Stimulated activated CD4-positive, alpha-beta T cell treated with anti-CD3 and anti-CD28 coated beads, Interleukin-1b, Interleukin-23, amount 100 ng/mL, for 4 hours (primary cell): ENCODE measurements at places on chromosomes 16 and 17.

GRCh38 chr16:2532494-2533141 is 1.4 kb upstream of the CEMP1 start:
- DNase-seq = peak; percentile 43

DNA sequence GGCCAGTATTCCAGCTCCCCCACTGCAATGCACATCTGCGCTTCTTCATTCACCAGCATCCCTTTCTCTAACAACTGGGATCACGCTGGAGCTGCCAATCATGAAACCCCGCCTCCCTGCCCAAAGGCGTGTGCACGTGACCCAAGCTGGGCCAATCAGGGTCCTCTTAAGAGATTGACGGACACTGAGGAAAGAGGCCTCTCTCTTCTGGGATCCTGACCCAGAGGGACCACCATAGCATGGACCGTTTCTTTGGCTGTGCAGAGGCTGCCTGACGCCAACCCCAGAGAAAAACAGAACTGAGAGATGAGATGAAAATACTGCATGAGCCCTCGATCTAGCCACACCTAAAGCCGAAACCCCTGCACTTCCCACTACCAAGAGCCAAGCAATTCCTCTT is 32.0 kb downstream of the COTL1 start:
- DNase-seq = no peak

DNA sequence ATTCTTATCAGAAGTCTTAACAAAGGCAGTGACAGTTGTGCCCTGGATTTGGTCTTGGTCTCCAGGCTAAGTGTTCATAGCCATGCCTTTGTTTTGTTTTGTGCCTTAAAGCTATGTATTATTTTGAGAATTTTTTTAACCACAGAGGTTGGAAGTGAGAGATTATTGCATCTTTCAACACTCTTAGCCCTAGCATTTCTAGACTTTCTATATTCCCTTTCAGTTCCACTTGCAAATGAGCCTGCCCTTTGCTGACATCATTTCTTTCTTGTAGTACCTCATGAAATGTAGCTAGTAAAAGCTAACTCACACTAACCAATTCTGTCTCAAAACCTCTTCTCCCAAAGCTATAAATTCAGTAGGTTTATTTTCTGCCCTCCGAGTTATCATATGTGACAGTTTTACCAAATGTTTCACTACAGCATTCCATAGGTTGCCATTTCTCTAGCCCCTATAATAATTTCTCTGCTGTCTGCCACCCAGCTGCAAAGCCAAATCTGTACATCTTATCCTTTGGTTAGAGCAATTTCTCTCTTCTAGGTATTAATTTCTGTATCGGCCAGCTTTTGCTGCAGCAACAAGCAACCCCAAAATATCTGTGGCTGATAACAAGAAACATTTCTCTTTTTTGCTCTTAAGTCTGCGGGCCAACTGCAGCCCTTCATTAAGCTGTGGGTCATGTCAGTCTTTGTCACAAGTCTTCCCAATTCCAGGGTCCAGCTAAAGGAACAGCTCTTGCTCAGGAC is 14.2 kb upstream of the CCL1 start:
- DNase-seq = no peak

DNA sequence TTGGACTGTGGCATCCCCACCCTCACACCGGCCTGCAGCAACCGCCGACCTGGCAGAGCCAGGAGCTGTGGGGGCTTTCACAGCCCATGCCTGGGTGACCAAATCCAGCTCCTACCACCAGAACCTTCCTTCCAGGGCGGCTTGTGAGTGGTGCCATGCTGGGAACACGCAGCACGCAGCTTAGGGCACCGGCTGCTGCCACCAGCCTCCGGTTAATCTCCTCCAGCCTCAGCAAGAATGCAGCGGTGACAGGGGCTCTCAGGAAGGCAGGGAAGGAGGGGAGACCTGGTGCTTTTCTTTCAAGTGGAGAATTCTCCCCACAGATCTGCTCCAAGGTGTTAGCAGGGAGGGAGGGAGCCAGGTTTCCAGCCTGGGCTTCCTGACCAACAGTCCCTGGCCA is 32.3 kb upstream of the ANKRD40CL start:
- DNase-seq = no peak

DNA sequence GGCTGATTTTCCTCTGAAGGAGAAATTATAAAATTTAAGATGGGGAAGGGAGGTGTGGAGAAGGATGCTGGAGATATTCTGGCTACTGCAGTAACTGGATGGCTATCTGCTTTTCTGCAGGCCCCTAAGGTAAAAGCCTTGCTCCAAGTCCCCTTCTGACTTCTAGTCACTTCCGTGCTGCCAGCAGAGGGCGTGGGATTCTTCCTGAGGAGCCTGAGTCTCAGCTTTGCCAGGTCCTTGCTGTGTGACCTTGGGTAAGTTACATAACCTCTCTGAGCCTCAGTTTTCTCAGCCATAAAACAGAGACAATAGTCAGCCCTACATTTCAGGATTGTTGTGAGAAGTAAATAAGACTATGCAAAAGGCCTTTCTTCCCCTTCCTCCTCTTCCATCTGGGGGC is 24.3 kb upstream of the TMEM220 start:
- no peak for DNase-seq

DNA sequence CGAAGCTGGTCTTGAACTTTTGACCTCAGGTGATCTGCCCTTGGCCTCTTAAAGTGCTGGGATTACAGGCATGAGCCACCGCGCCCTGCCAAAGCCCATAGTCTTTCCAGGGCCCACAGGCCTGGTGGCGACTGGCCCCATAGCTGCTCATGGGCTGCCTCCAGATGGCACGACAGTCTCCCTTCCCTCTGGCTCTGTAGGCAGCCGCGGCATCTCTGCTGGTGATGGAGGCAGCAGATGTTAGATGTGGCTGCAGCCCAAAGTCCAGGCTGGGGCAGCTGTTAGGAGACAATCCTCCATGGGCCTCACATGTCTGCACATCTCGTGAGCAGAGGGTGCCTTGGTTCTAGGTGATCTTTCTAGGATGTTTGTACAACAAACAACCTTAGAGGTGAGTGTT is 69.7 kb upstream of the DNAJA2 start:
- no peak for DNase-seq

DNA sequence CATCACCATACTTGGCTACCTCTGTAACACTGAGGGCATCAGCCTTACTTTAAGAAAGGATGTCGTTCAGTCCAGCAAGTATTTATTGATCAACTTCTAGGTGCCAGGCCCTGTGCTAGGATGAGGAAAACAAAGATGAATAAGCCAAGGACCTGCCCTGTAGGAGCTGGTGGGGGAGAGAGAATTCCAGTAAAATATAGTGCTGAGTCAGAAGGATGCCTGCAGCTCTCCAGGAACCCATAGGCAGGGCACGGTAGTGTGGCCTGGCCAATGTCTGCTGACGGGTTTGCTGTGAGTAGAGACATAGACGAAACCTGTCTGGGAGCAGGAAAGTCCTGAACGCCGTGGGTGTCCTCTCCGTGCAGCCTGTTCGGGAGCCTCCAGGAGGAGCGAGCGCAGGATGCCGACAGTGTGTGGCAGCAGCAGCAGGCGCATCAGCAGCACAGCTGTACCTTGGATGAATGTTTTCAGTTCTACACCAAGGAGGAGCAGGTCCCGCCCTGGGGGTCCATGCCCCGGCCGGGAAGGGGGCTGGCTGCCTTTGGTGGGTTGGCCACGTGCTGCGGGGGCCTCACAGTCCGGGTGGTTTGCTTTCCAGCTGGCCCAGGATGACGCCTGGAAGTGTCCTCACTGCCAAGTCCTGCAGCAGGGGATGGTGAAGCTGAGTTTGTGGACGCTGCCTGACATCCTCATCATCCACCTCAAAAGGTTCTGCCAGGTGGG is 55.6 kb downstream of the USP43 start:
- DNase-seq = no peak

- no peak for DNase-seq
Observed at GRCh38 chr16:6836766-6837165, 495.9 kb upstream of the RBFOX1 start.

DNA sequence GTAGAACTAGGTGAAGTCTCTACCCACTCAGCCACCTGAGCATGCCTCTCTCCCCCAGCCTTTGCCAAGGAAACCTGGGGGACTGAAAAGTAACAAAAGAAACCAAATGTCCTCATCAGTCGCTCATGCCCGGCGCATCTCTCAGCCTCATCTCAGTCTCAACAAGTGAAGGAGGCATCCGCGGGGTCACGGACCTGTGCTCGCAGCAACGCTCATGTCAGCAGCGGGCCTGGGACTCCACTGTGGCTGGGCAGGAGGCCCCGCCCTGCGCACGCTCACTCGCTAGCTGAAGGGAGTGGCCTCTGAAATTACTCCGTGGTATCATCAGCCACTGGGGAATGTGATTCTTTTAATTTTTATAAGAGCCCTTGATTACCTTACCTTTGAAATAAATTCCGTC is 31.3 kb downstream of the MAP1LC3B start:
- no peak for DNase-seq

DNA sequence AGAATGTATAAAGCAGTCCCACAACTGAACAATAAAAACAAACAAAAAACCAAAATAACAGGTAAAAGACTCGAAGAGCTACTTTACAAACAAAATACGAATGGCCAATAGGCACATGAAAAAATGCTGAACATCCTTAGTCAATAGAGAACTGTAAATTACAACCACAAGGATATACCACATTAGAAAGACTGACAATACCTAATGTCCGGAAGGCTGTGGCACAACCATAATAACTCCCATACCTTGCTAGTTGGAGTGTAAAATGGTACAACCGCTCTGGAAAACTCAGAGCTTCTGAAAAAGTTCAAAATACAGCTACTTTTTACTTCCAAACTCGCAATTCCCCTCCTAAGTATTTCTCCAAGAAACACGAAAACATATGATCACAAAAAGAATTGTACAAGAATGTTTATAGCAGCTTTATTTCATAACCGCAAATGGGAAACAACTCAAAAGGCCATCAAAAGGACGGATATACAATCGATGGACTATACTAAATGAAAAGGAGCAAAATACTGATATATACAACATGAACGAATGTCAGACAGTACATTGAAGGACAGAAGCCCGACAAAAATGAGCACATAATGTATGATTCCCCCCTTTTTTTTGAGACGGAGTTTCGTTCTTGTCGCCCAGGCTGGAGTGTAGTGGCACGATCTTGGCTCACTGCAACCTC is 2.3 kb downstream of the TP53 start:
- no peak for DNase-seq

DNA sequence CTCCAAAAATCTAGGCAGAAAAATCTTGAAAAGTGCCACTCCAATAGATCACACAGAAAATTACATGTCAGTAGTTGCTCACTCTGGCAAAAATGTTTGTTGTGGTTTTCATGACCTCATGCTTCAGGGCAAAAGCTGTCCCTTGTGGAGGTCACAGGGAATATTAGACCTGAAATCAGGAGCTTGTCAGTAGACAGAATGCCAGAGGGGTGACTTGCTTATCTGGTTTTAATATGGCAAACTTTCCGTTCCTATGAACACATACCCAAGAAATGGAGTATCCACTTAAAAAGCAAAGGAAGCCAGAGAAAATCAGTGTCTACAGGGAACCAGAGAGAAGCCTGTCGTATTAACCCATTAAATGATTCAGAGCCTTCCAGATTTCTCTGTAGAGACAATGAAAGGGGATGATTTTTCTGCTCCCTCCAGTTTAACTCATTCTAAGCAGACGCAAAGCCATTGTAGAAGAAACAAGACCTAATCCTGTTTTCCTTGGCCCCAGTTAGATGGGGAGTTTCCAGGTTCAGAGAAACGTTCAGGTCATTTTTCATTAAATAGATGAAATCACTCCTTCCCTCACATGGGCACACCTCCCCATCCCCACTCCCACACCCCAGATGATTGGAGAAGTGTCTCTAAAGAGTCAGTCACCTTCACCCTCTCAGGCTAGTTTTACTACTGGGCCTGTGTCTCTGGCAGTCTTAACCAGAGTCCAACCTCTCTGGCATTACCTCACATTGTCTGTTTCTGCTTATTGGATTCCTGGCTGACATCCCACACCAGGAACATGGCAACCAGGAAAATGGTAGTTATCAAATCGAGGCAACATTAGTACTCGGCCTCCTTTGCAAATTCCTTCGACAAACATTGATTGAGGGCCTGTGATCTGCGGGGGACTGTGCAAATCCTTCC is 6.0 kb downstream of the SOX9 start:
- no peak for DNase-seq

DNA sequence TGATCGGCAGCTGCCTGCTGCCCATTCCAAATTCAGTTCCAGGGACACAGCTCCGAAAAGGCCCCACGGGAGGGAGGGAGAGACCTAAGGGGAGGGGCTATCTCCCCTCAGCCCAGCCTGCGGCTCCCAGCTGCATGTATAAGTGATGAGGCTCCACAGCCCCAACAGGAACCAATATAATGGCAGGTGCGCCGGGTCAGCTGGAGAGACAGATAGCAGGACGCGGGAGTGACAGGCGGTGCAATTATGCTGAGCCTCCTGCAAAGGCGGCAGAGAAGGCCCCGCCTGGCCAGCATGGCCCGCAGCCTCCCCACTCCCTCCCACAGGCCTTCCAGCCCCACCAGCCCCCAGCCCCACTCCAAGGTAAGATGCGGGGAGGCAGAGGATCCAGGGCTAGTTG is 8.1 kb upstream of the C1QL1 start:
- no peak for DNase-seq

DNA sequence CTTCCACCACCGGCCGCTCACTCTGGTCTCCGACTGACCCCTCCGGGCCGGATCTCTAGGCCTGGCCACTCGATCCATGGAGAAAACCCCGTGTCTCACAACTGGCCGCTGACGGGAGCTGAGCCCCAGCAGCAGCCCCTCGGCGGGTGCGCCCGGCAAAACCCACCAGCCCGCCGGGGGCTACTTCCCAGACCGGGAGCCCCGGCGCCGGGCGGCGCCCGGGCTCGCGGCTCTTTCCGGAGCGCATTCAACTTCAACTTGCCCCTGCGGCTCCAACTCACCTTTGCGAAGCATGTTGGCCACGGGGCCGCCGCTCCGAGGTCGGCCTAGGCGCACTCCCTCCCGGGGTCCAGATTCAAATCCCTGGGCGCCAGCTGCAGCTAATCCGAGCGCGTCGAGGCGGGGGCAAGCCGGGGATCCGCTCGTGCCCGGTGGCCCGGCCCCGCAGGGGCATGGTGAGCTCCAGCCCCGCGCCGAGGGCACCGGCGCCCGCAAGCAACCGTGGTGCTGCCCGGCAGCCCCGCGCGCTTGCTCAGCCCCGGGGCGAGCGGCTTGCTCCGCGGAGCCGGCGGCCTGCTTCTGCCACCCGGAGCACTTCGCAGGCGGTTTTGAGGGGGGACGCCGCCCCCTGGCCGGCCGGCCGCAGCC is 438 bp downstream of the RTN4RL1 start:
- peak; percentile 11 for DNase-seq

DNA sequence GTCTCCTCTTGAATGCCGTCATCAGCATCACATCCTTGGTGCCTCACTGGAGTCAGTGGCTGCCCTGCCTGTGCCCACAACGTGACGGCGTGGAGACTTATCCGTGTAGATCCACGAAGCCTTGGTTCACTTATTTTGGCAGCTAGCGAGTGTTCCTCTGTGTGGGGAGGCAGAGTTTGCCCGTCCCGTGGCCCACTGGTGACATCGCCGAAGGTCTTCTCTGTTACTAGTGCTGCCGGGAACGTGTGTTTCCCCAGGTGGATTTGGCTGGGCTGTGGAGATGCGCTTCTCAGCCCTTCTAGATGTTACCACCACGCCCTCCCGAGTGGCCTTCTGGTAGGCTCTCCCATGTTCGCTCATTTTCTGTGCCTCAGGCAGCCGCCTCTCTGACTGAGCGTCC is 169.6 kb downstream of the SEC14L1 start:
- DNase-seq = no peak

GRCh38 chr16:16019488-16019887 is 70.1 kb downstream of the ABCC1 start:
- DNase-seq = no peak

GRCh38 chr17:66612993-66613392 is 221.9 kb upstream of the CACNG5 start:
- no peak for DNase-seq
